ENCODE measurements at places on chromosomes 1 and 21. TPM values are rescaled to one million over a fixed set of nuclear protein-coding genes. Genes with fewer than 3 reads are reported as not detected.

DNA sequence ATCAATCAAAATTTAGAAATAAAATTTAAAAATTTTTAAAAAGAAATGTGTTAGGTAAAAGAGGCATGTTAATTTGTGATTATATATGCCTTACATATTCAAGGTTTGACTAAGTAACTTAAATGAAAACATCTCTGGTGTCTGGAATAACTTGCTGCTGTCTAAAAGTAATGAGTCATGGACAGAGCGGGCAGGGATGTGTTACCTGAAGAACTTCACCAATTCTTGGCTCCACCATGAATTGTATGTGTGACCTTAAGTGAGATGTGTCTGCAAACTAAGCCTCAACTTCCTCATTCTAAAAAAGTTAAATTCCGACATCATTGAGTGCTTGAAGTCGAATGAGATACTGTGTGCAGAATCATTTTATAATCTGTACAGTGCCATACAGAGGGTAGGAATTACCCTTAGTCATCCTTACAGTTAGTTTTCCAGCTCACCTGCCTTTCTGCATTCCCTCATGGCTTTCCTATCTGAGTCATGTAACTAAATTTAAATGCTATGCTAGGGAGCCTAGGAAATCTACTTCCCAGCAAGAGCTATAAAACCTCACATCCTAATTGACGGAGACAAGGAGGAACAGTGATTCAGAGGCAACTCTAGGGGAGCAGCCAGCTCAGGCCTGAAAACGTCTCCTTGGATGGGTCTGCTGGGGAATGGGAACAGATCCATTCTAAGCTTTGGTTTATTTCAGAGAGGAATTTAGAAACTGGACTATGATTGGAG, 100.7 kb upstream of the TSPAN2 start:
- no peaks in the 10 kb centered on the region for H3K27me3 ChIP-seq
- no peak overlapping the region for H3K27ac ChIP-seq
- no peaks in the 10 kb centered on the region for H3K4me1 ChIP-seq
- no peak for DNase-seq

DNA sequence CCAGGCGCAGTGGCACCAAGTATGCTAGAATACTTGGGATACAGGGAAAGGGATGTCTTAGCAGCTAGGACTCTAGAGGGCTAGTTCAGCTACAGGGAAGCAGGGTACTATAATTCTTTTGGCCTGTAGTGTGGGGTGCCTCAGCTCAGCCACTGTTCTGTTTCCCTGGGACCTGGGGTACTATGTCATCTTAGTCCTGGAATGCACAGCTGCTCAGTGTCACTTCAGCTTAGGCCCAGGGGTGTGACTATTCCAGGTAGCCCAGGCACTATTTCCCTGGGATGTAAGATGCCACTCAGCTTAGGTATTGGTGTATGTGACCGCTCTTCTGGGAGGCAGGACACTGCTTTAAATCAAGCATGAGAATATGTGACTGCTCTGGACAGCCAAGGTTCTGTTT, 34.1 kb downstream of the RGSL1 start:
- H3K27me3 ChIP-seq, result no peaks in the 10 kb centered on the region
- no peak overlapping the region for H3K27ac ChIP-seq
- no peaks in the 10 kb centered on the region for H3K4me1 ChIP-seq

GRCh38 chr1:13749543-13750341, 49.8 kb downstream of the PRDM2 start:
- DNase-seq, result peak; percentile 87
- no peaks in the 10 kb centered on the region for H3K27me3 ChIP-seq

DNA sequence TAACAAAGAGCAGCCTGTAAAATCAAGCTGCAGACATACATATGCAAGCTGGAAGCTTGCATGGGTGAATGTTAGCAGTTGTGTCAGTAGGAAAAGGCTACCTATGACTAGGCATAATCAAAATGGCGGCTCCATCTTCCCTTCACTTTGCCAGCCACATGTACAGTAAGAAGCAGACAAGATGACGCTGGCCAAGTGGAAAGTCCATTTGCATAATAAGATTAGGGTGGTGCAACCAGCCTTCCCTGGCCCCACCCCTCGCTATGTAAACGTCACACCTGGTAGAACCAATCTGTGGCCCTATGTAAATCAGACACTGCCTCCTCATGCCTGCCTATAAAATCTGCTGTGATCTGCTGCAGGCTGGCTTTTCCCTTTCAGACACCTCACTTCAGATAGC, 171.9 kb upstream of the USP25 start:
- no peak for DNase-seq
- H3K36me3 ChIP-seq, result no peaks in the 10 kb centered on the region
- H3K4me3 ChIP-seq, result no peak overlapping the region
- H3K27me3 ChIP-seq, result no peaks in the 10 kb centered on the region

- peaks cover 17% of the 10 kb centered on the region for H3K4me1 ChIP-seq
- H3K27ac ChIP-seq, result no peak overlapping the region
- H3K36me3 ChIP-seq, result no peaks in the 10 kb centered on the region
- H3K27me3 ChIP-seq, result no peaks in the 10 kb centered on the region
Observed at GRCh38 chr1:159936273-159936904, 9.0 kb downstream of the IGSF9 start.

- DNase-seq, result no peak
- H3K4me3 ChIP-seq, result no peak overlapping the region
- no peaks in the 10 kb centered on the region for H3K36me3 ChIP-seq
- no peak overlapping the region for H3K27ac ChIP-seq
Observed at GRCh38 chr1:56216218-56216617, 363.1 kb downstream of the PLPP3 start.

DNA sequence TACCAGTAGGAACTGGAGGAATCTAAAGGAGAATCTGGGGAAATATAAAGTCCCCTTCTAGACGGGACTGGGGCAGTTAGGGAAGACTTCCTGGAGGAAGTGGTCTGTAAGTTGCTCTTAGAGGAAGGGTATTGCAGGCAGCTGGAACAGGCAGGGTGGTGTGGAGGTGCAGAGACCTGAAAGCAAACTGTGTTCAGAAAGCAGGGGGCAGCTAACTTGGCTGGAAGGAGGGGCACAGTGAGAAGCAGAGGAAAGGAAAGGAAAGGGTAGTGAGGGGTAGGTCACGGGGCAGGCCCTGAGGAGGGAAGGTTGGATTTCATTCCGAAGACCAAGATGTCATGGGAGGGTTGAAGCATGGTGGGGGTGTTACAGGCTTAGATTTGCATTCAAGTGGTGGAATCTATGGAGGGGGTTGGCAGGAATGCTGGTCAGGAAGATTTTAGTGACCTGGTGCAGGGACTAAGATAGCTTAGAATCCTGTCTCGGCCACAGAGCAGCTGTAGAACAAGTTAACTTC, 240.7 kb downstream of the FOXD2 start:
- no peaks in the 10 kb centered on the region for H3K4me1 ChIP-seq
- no peak overlapping the region for H3K4me3 ChIP-seq
- H3K36me3 ChIP-seq, result no peaks in the 10 kb centered on the region
- no peak for DNase-seq

DNA sequence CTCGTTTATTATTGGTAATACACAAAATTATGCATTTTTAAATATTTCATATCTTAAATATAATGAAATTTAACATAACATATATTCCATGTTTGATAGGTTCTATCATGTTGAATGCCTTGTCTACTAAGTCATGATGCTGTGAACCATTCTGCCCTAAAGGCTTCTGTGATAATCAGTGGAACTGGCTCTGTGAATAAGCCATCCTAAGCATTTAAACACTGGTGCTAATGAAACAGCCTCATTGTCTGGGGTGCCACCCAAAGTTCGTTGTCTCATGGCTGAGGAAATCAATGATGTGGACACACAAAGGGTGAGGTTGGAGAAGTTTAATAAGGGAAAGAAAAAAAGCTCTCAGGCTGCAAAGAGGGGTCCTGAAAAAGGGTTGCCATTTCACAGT, 264.7 kb upstream of the ZRANB2 start:
- H3K27me3 ChIP-seq, result no peaks in the 10 kb centered on the region
- no peak overlapping the region for H3K27ac ChIP-seq
- no peaks in the 10 kb centered on the region for H3K4me1 ChIP-seq
- no peak for DNase-seq
- H3K4me3 ChIP-seq, result no peak overlapping the region
- no peaks in the 10 kb centered on the region for H3K36me3 ChIP-seq

GRCh38 chr1:72397786-72398185, 115.4 kb upstream of the NEGR1 start:
- H3K27me3 ChIP-seq, result no peaks in the 10 kb centered on the region
- no peaks in the 10 kb centered on the region for H3K4me1 ChIP-seq
- no peak overlapping the region for H3K4me3 ChIP-seq
- no peak for DNase-seq

- no peak overlapping the region for H3K27ac ChIP-seq
- DNase-seq, result no peak
- no peaks in the 10 kb centered on the region for H3K27me3 ChIP-seq
- H3K36me3 ChIP-seq, result no peaks in the 10 kb centered on the region
- peaks cover 33% of the 10 kb centered on the region for H3K4me1 ChIP-seq
Observed at GRCh38 chr1:232556351-232556750, 73.6 kb downstream of the SIPA1L2 start.

GRCh38 chr1:234409328-234409727, 36.1 kb downstream of the COA6 start:
- no peak overlapping the region for H3K4me3 ChIP-seq
- DNase-seq, result no peak
- no peaks in the 10 kb centered on the region for H3K4me1 ChIP-seq
- H3K27me3 ChIP-seq, result no peaks in the 10 kb centered on the region
- H3K27ac ChIP-seq, result no peak overlapping the region

GRCh38 chr1:61186753-61187152, 104.4 kb downstream of the NFIA start:
- no peaks in the 10 kb centered on the region for H3K27me3 ChIP-seq
- H3K4me1 ChIP-seq, result peaks cover 35% of the 10 kb centered on the region
- H3K27ac ChIP-seq, result no peak overlapping the region
- no peak overlapping the region for H3K4me3 ChIP-seq

DNA sequence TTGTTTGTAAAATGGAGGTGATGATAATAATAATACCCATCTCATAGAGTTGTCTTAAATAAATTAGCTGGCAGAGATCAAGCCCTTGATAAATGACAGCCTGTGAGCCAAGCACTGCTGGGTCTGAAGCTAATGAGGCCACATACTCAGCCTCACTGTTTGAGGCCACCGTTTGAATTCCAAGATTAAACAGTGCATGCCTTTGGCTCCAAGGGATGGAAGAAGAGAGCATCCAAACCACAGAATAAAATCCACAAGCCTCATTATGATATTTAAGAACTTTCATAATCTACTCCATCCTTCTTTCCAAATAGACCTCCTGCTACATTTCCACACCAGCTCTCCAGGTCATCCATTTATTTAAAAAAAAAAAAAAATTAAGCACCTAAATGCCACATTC, 29.0 kb downstream of the TGFBR3 start:
- no peak overlapping the region for H3K27ac ChIP-seq
- H3K27me3 ChIP-seq, result no peaks in the 10 kb centered on the region
- H3K36me3 ChIP-seq, result peaks cover 13% of the 10 kb centered on the region
- H3K4me3 ChIP-seq, result no peak overlapping the region

DNA sequence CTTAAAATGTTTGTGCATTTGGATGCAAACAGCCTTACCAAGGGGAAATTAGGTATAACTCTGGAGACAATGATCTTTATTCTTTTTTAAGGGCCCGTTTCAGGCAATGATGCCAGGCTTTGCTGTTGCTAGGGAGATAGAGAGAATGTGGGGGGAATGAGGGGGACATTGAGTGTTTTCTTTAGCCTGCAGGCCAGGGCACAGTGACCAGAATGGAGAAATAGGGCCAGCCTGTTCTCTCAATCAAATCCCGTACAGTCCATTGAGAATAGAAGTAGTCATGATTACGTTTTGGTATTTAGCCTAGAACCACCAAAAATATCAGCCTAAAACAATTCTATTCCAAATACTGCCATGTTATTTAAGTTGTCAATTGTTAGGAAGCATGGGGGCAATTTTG, 49.0 kb downstream of the RGS7 start:
- H3K36me3 ChIP-seq, result no peaks in the 10 kb centered on the region
- no peaks in the 10 kb centered on the region for H3K4me1 ChIP-seq
- H3K27me3 ChIP-seq, result no peaks in the 10 kb centered on the region

DNA sequence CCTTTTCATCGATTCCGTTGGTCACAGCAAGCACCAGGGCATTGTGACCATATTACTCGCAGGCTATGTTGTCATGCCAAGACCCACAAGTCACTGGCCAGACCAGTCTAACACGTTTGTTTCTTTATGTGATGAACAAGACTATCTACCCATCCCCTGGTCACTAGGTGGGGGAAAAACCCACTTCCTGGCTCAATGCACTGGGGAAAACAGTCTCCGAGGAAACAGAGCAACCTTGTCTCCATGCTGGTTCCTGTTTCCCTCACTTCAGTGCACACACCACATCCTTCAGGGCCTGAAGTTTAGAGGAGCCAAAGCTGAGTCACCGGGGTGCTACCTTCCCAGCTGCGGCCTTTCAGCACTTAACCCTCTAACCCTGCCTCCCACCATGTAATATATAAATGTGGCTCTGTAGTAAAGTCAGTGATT, 20.9 kb downstream of the ERICH3 start:
- H3K27me3 ChIP-seq, result no peaks in the 10 kb centered on the region
- H3K4me3 ChIP-seq, result no peak overlapping the region

- peaks cover 21% of the 10 kb centered on the region for H3K36me3 ChIP-seq
- peaks cover 48% of the 10 kb centered on the region for H3K4me1 ChIP-seq
Observed at GRCh38 chr1:151060007-151060656, at the start of gene MLLT11. Gene MLLT11 (plus strand): TSS chr1:151060397. CDS start chr1:151067225, 6,828 bp downstream.

- H3K4me3 ChIP-seq, result no peak overlapping the region
- peaks cover 8% of the 10 kb centered on the region for H3K4me1 ChIP-seq
- H3K36me3 ChIP-seq, result peaks cover 6% of the 10 kb centered on the region
- DNase-seq, result peak; percentile 29
Observed at GRCh38 chr1:2103901-2104590, 53.8 kb downstream of the PRKCZ start.

DNA sequence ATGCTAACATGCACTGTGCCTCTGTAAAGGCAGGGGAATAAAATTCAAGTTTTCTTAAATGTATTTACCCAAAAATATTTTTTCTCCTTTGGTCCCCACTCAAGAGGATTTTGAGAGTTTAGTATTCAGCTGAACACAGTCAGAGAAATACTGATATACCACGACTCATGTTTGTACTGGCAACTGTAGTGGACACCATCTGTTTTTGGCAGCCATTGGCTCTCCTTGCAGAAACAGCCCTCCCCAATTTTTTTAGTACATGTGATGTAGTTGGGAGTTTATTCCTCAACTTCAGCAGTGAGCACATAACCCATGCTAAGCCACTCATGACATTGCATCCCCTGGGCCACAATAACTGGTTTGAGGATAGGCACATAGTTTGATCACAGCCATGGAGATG, 154.8 kb upstream of the POU3F1 start:
- H3K36me3 ChIP-seq, result no peaks in the 10 kb centered on the region
- H3K4me3 ChIP-seq, result no peak overlapping the region
- peaks cover 3% of the 10 kb centered on the region for H3K4me1 ChIP-seq

The SRGAP2 gene
- total RNA-seq, result 70.2 TPM

The CLCA4 gene
- not detected for total RNA-seq

All from lower lobe of right lung (tissue), 2 donors.